ENCODE measurements at places on chromosomes 7 and 10.

- DNase-seq: no peak
These were observed 124.8 kb upstream of the PRKCQ start for GRCh38 chr10:6704896-6705295.

- no peak for DNase-seq
These were observed 47.2 kb downstream of the PRF1 start for GRCh38 chr10:70555371-70555770.

GRCh38 chr10:48469516-48470020, 135.3 kb downstream of the ARHGAP22 start:
- DNase-seq: peak; percentile 12

DNA sequence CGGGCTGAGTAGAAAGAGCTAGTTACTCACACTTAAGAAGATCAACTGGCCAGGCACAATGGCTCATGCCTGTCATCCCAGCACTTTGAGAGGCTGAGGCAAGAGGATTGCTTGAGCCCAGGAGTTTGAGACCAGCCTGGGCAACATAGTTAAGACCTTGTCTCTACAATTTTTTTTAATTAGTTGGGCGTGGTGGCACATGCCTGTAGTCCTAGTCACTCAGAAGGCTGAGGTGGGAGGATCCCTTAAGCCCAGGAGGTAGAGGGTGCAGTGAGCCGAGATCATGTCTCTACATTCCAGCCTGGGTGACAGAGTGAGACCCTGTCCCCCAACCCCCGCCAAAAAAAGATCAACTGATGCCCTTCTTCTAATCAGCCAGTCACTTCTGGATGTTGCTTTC, 74.6 kb upstream of the ATP6V0A4 start:
- DNase-seq: no peak

GRCh38 chr7:127654404-127655394, 2.7 kb downstream of the SND1 start:
- no peak for DNase-seq

DNA sequence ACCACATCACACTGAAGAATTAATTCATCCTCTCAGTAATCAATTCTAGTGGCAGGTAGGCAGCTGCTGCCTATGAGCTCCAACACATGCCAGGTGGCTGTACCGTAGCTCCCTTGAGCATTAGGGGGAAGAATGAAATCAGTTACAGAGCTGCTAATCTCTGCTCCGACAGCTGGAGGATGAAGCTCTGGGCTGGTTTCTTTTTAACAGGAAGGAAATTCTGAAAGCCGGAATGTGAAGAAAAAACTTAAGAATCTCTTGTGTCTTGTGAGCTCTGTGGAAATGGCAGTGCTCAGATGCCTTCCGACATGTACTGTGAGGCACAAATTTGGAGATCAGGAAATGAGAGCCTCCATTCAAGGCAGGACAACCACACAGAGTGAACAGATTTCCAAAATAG, 2.8 kb upstream of the AHCYL2 start:
- no peak for DNase-seq

- DNase-seq: no peak
These were observed 259.7 kb upstream of the HABP2 start for GRCh38 chr10:113293167-113293566.

- no peak for DNase-seq
These were observed 745.8 kb downstream of the GRID1 start for GRCh38 chr10:85620807-85621206.

DNA sequence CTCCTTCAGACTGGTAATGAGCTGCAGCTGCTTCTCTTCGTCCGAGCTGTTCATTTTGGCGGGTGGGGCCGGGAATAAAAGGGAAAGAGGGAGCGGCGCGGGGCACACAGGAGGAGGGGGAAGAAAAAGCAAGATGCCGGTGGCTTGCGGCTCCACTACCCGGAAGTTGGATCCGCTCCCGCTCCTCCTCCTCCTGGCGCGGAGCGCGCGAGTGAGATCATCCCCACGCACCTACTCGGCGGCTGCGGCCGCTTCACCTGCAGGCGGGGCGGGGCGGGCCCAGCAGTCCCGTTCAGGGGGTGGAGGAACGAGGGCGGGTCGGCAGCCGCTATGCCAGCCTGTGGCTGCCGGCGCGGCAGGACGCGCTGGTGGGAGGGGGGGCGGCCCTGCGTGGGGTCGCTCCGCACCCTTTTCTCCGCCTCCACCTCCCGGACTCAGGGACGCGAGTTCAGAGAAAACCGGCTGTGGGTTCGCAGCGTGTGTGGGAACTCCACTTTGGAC, at the start of gene SHTN1:
TSS of gene SHTN1 (minus strand) at position 162 of the 501 bp plus-strand sequence. CDS start at position 54, 108 bp downstream.
- DNase-seq: peak; percentile 38

DNA sequence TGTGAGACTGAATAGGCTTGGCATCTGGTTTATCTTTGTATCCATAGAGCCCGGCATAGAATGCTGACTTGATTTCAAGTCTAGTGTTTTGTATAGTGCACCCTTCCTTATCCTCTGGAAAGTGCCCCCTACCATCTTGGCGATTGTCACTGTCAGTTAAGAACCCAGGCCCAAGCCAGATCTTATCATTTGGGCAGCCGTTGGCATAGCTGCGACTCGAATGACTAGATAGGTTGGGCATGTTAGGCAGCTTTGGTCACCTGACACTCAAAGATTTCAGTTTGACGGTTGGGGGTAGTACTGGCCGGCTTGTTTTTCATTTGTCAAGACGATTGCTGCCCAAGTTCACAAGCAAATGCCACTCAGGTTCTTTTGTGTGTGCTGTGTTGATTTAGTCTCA, 6.6 kb downstream of the NIPSNAP2 start:
- DNase-seq: no peak

DNA sequence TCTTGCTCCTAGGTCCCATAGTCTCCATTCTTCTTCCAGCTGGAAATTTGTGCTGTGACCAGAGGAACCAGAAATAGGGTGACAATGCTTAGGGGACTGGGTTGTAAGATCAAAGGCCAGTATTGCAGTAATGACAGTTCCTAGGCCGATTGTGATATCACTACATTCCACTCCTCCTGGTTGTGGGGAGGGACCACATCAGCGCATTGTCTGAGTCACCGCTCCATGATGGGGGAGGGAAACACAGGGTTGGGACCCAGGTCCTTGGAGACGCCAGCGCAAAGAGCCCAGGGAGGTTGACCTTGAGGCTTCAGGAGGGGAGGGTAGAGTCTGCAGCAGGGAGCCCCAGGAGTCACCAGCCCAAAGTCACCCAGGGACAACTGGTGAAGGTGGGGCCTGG, 20.8 kb upstream of the GGCT start:
- DNase-seq: no peak

DNA sequence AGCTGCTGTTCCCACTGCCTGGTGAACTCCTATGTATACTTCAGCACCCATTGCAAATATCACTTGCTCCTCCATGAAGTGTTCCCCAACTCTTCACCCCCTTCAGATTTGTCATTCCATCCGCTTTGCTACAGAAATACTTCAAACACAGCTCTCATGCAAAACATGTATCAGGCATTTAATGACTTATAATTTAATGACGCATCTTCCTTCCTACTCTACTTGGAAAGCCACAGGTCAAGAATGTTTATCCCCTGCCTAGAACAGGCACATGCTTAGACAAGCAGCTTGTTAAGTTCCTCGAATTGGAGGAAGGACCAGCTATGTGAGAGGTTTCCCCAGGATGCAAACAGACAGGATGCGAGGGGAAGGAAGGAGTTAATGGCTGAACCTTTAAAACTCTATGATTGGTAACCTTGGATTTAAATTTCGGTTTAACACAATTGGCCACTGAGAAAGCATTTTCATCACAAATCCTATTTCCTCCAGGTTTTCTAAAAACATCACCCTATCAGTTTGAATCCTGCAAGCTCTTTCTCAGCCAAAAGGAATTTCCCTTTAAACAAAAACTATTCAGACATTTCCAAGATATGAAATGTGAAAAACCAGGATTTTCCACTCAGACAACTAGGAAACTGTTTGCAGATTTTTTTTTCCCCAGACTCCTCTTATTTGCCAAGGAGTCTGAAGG, 11.5 kb downstream of the CREB3L2 start:
- DNase-seq: no peak

GRCh38 chr10:2777666-2778355, 289.5 kb upstream of the PFKP start:
- DNase-seq: no peak

DNA sequence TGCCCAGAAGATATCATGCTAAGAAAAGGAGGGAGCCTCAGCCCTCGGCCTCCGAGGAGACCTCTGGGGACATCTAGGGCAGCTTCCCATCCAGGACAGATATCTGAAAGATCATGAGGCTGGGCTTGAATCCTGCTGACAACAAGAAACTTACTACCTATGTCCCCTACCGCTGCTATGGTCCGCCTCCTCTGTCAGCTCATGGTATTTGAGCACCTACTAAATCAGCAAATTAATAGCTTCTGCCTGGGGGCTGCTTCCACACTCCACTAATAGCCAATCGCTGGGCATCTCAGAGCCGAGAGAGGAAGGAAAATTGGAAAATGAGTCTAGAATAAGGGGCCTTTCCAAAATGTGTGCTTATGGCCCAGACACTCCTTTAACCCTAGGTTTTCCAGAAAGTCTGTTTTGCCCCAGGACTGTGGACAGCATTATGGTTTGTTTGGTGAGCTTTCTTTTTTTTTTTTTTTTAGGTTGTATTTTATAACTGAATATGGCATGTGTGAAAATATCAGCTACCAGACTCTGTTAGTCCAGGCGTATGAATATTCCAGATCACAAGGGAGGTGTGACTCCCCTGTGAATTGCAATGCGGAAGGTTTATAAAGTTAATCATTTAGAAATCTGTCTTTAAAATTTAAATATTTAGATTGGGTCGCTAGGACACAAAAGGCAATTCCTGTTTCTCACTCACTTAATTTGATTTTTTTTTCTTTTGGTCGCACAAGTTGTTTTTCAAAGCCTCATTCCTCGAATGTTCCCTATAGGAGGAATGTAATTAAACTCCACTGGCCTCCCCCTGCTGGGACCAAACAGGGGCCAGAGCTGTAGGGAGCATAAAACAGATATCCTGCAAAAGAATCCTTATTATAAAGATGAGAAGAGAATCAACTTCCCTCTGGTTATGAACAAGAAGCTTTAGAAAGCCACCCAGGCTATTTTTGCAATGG, 89.4 kb downstream of the PARP12 start:
- no peak for DNase-seq

DNA sequence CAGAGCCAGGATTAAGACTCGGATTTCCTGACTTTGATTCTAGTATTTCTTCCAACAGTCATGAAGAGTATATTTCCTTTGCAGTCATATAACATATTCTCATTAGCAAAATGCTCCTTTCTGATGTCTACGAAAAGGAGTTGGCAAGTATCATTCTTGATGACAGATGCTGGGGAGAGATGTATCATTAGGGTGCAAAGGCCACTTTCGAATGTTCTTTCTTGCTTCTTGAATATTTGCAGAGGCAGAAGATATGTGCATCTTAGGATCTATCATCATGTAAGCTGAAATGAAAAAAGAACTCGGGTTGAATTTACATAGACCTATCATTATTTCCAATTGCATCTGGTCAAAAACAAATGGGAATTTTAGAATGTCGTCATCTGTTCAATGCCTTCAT, 294.4 kb downstream of the BAMBI start:
- DNase-seq: no peak

DNA sequence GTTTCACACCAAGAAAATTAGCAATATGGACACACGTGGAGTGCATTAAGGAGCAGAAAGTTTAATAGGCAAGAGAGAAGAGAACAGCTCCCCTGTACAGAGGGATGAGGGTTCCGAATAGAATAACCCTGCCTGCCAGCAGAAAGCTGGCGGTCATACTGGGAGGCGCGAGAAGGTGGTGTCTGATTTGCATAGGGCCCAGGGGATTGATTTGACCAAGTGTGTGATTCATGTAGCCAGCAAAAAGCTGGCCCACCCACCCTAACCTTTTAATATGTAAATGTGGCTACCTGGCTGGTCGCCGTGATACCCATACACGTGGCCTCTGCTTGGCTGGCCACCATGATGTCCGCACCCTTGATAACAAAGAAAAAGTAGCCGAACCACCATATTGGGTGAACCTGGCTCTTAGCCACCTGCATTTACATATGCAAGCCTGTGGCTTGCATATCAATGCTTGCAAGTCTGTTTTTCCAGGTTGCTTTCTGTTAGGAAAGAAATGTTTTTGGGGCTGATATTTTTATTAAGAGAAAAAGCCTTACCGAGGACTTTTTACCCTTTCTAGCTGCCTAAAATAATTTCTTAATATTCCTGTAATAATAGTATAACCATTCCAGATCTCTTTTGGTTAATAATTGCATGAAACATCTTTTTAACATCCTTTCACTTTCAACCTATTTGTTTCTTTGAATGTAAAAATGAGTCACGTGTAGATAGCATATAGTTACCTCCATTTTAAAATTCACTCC, 20.5 kb upstream of the VWDE start:
- DNase-seq: no peak

- no peak for DNase-seq
These were observed 172.9 kb downstream of the LRRC4 start for GRCh38 chr7:127858091-127858914.

GRCh38 chr10:99621454-99622251, 1.4 kb upstream of the SLC25A28 start:
- no peak for DNase-seq

DNA sequence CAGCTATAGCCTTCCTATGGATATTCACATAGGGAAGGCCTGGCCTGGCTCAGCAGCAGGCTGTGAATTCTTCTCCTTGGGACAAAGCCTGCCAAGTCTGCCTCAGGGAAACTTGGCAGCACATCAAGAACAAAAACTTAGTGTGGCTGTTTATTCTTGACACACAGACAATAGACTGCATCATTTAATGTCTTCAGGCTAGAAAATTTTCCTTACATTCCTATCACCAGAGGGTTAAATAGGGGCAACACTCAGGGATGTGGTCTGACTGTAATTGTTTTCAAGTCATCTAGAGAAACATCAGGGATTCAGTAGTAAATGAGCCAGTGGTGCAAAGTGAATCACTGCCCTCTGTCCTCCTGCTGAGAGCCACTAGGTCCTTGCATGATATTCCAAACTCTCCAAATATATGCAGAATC, 137.3 kb downstream of the SEMA3C start:
- DNase-seq: no peak

DNA sequence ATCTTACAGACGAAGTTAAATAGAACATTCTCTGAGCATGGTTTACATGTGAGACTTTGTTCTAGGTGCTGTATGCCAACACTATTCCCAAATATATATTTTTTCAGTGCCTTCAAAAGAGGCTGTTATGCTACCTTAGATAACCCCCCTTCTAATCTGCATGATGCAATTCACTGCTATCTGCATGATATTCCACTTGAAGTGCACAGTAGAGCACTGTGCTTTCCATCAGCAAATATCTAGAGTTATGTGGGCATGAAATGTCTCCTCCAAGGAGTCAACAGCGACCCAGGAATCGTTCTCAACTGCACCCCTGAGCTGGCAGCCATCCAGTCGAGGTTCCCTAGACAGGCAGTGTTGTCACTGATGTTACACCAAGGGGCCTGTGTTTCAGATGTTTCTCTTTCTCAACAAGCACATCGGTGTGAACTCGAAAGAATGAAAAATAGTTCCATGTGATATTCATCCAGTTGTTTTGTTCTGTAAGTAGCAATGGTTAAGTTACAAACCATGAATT, 88.3 kb downstream of the PDE1C start:
- DNase-seq: no peak

DNA sequence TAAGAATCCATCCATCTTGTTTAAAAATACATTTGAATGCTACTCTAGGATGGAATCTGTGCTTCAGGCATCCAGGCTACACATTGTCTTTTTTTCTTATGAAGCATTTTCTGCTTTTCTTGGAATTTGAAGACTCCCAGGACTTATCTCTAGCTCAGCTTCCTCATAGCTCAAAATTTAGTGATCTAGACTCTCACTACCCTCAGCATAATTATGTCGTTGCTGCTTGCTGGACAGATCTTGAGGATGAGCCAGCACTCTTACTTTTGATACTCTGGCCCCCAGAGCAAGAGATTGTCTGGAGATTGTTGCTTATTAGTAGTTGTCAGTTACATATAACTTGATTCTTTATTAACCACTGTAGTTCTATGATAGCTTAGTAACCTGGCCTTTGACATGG, 83.3 kb upstream of the FGL2 start:
- DNase-seq: no peak
